Upper lobe of right lung (tissue), 1 donor: ENCODE measurements at places on chromosomes 5 and 9. TPM values are rescaled to one million over a fixed set of nuclear protein-coding genes. Genes with fewer than 3 reads are reported as not detected.

DNA sequence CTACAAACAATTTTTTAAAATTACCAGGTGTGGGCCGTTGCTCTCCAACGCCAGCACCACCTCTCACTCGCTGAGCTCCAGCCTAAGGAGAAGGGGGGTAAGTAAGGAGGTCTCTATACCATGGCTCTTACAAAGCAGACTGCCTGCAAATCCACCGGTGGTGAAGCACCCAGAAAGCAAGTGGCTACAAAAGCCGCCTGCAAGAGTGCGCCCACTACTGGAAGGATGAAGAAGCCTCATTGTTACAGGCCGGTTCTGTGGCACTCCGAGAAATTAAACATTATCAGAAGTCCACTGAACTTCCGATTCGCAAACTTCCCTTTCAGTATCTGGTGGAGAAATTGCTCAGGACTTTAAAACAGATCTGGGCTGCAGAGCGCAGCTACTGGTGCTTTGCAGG, 46.0 kb downstream of the CDO1 start:
- H3K4me3 ChIP-seq, result no peak overlapping the region
- H3K27ac ChIP-seq, result no peak overlapping the region
- no peak for DNase-seq
- no peaks in the 10 kb centered on the region for H3K4me1 ChIP-seq
- H3K27me3 ChIP-seq, result no peaks in the 10 kb centered on the region

The CCL27 gene
- not detected for total RNA-seq

DNA sequence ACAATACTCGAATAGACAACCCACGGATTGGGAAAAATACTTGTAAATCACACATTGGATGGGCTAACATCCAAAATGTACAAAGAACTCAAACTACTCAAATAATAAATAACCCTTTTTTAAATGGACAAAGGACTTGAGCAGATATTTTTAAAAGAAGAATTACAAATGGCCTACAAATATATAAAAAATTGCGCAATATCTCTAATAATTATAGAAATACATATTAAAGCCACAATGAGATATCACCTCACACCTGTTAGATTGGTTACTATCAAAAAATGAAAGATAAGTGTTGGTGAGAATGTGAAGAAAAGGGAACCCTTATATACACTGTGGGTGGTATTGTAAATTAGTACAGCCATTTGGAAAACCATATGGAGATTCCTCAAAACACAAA, 40.8 kb upstream of the ADAMTS19 start:
- no peaks in the 10 kb centered on the region for H3K4me1 ChIP-seq
- DNase-seq, result no peak
- no peaks in the 10 kb centered on the region for H3K27me3 ChIP-seq
- no peaks in the 10 kb centered on the region for H3K36me3 ChIP-seq

DNA sequence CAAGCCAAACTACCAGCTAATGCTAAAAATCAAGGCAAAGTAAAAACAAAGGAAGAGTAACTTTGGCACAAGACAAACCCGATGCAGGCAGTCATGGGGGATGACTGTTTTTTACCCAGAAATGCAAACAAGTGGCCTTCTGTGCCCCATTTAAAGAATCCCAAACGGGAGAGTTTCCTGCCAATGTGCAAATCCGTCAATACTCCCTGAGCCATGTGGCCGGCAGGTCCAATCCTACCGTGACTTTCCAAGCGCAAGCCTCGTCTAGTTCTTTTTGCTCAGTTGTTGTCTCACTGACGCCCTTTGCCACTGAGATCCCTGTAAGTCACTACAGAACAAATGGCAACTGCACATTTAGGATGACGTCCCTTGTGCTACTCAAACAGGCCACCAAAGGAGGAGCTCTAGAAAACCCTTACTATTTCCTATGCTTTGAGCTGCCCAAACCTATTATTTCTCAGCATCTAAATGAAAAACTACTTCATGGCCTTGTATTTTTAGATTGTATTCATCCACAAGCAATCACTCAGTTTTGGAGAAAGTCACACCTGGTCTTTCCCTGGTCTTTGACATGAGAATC, 43.4 kb downstream of the OTULIN start:
- H3K4me1 ChIP-seq, result peaks cover 3% of the 10 kb centered on the region
- no peak overlapping the region for H3K4me3 ChIP-seq
- peaks cover 82% of the 10 kb centered on the region for H3K36me3 ChIP-seq
- H3K27ac ChIP-seq, result no peak overlapping the region

The GABRB2 gene
- 1.6 TPM for total RNA-seq

GRCh38 chr5:15525703-15526275, 25.8 kb downstream of the FBXL7 start:
- H3K4me3 ChIP-seq, result no peak overlapping the region
- H3K27ac ChIP-seq, result no peak overlapping the region
- no peak for DNase-seq
- no peaks in the 10 kb centered on the region for H3K27me3 ChIP-seq
- peaks cover 10% of the 10 kb centered on the region for H3K4me1 ChIP-seq
- H3K36me3 ChIP-seq, result no peaks in the 10 kb centered on the region

GRCh38 chr9:15144622-15145061, 162.4 kb downstream of the TTC39B start:
- H3K36me3 ChIP-seq, result no peaks in the 10 kb centered on the region
- no peak overlapping the region for H3K27ac ChIP-seq
- no peaks in the 10 kb centered on the region for H3K27me3 ChIP-seq
- H3K4me3 ChIP-seq, result no peak overlapping the region

The DMGDH gene
- total RNA-seq, result 0.78 TPM

DNA sequence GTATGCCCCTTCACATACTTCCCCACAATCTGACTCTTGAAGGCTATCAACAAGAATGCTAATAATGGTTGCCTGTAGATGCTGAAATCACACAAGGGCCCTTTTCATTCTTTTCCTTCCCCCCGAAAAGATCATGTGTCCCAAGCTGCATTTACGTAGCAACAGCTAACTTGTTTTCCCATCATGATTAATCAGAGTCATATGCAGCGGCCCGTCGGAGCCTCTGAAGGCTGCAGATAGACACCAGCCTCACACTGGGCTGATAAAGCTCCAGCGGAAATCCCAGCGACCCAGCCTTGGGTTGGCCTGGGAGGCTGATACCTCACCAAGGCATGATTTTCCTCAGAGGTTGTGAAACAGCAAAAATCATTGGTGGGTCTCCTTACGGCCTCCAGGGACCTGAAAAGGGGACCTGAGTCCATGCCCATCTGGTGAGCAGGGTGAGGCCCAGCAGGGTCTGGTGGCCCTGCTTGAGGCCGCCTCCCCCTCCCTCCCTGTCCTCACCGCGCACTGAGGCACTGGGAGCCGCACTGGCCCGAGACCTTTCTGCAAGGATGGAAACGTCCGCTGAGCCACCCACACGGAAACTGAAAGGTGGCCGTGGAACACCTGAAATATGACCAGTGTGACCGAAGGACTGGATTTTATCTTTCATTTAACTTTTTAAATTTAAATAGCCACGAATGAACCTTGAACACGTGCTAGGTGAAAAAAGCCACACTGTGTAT, 114.2 kb upstream of the PHYKPL start:
- no peaks in the 10 kb centered on the region for H3K27me3 ChIP-seq
- H3K4me1 ChIP-seq, result no peaks in the 10 kb centered on the region
- no peak overlapping the region for H3K4me3 ChIP-seq
- no peaks in the 10 kb centered on the region for H3K36me3 ChIP-seq
- DNase-seq, result peak; percentile 43
- no peak overlapping the region for H3K27ac ChIP-seq
